ENCODE measurements at places on chromosomes 6 and 20. TPM values are rescaled to one million over a fixed set of nuclear protein-coding genes. Genes with fewer than 3 reads are reported as not detected.

DNA sequence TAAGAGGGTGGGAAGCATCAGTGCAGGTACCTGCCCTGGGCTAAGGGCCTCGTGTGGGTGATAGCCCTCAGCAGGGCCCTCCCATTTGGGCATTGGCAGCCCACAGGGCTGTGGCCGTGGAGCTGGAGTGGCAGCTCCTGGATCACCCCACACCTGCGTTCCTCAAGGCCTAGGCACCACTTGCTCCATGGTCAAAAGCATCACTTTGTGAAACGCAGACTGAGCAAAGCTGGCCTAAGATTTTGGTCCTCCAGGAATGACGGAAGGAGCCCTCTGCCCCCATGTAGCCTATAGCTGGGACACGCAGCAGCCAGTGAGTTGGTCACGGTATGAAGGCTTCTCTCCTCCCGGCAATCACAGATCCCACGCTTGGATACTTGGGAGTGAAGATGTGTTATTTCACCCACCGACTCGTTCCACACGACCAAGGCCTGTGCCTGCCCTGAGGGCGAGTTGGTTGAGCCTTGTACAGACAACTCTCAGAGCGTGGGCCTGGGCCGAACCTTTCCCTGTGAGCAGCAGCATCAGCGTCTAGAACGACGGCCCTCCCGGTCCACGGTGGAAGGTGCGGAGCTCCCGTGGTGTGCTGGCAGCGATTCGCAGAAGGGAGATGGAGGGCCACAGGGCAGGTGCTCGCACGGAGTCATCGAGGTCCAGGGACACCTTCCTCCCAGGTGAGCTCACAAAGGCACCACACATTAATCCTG lies 39.7 kb downstream of the THBS2 start:
- DNase-seq = no peak

- no peak for DNase-seq
Observed at GRCh38 chr6:89356642-89357170, 4.2 kb upstream of the UBE2J1 start.

DNA sequence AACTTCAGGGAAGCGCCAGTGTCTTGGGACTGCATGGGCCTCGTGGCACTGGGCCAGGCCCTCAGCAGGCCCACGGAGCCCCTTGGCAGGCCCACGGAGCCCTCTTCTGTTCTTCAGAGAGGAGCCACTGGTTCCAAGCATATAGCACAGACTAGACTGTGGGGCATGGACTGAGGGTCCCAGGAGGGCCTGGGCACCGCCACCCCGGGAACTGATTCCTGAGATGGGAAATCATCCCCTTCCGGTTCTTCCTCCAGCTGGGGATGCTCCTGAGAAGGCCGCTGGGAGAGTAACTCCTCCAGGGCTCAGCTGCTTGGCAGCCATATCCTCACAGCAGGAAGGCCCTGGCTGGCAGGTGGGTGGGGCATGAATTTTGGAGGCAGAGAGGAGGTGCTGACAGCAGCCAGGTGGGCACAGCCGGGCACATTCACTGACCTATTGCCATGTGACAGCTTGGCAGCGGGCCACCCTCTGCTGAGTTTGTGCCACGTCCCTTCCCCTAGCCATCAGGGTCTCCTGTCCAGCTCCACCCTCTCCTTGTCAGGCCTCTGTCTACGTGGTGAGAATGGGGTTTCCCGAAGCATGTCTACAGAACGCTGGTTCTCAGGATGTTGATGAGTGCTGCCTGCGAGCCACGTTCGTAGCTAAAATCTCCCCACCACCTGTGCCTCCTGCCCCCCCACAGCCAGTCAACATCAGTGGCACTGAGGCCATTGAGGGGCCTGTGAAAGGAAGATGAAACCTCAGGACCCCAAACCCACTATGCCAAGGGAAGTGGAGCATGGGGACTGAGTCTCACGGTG lies 152.1 kb downstream of the TAF4 start:
- no peak for DNase-seq

- DNase-seq = no peak
Observed at GRCh38 chr6:10736731-10737130, 10.9 kb upstream of the TMEM14B start.

DNA sequence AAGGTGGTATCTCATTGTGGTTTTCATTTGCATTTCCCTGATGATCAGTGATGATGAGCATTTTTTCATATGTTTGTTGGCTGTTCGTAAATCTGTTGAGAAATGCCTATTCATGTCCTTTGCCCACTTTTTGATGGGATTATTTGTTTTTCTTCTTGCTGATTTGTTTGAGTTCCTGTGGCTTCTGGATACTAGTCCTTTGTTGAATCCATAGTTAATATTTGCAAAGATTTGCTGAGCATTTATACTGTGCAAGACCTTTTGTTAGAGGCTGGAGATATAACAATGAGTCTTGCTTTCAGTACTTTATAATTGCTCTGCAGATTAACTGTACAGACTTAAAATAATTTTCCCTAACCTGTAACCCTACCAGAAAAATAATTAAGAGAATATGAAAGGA lies 35.6 kb downstream of the PDE7B start:
- DNase-seq = no peak

DNA sequence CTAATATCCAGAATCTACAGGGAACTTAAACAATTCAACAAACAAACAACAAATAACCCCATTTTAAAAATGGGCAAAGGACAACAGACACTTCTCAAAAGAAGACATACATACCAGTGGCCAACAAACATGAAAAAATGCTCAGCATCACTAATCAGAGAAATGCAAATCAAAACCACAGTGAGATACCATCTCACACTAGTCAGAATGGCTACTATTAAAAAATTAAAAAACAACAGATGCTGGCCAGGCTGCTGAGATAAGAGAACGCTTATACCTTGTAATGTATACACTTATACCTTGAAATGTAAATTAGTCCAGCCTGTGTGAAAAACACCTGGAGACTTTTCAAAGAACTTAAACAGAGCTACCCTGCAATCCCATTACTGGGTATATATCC lies 166.8 kb downstream of the IBTK start:
- DNase-seq = no peak

- no peak for DNase-seq
Observed at GRCh38 chr20:21713470-21713869, 8.0 kb downstream of the PAX1 start.

DNA sequence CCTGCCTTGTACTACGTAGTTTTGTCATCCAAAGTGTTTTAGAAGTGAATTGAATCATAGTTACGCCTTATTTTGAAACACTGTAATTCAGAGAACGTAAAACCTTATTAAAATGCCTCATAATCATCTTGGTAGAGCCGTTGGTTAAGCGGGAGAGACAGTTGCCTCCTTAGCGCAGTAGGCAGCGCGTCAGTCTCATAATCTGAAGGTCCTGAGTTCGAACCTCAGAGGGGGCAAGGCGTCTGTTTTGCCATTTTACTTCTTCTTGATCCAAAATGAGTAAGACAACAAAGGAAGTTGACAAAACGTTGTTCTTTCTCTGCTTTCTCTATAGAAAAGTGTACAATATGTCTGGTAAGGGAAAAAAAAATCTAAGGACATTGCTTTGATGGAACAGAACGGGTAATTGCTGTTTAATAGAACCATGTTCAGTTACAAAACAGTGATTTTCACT lies 20.7 kb upstream of the TRIM27 start:
- DNase-seq = peak; percentile 84

GRCh38 chr6:144349690-144350527 lies 64.8 kb downstream of the UTRN start:
- DNase-seq = no peak

DNA sequence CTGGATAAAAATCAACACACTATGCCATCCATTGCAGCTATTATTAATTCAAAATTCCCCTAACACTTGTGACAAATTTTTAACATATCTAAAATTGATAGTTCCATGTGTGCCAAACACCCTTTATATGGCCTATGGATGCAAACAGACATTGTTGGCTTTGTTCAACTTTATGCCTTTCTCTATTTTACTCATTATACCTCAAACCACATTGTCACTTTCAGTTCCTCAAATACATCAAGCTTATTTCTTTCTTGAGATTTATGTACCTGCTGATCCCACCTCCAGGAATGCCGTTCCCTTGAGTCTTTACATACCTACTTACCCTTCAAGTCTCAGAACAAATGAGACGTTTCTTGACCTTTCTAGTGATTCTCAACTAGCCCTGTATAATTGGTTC lies 193.5 kb upstream of the PLN start:
- DNase-seq = no peak

Gene SLC35F1
- polyA plus RNA-seq = not detected
